PC-3 (cell line): ENCODE measurements at places on chromosomes 12 and 14. TPM values are rescaled to one million over a fixed set of nuclear protein-coding genes. Genes with fewer than 3 reads are reported as not detected.

DNA sequence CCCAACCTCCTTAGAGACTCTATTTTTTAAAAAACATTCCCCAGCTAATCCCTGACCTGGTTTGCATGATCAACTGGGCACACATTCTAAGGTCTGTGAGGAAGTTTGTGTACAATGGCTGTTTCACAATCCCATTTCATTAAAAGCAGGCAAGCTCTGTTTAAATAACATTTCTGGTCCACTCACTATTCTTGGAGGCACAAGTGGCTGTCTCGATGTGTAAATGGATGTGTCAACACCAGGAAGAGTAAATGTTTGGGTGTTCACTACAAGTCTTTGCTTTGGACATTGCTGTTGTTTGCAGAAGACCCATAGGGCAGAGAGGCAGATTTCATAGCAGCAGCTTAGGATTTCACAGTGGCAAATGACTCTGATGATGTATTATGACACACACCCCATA lies 98.3 kb downstream of the PDZRN4 start:
- peak; percentile 42 for DNase-seq

DNA sequence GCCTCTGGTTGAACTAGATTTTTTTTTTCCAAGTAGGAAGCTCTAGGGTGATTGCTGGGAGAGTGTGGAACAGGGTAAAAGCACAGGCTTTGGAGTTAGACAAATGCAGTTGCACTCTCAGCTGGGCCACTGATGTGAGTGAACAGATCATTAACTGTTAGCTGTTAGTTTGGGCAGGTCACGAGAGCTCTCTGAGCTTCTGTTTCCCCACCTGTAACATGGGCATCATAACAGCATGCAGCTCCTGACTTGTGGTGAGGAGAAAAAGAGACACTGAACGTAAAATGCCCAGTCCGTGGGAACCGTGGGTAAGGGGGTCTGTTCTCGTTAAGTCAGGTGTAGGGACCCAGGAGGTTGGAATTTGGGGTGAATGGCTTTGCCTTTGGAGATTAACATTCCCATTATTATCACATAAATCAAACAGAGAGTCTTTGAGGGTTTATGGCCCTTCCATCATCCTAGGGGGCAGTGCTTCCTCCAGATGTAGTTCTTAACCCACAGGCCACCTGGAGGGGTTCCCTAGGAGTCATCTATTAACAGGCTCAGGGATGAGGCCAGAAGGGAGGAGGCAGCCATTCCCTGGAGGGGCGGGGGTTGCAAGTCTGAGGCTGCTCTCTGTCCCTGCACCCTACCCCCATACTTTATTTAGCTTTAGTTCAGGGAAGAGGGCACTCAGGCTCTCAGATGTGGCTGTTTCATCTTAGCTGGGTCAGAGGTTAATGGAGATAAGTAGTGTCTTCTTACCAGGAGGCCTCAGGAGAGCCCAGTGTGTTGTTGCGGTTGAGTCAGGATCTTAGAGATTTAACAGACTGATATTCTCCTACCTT lies 135.2 kb downstream of the DACT1 start:
- DNase-seq = no peak

- DNase-seq = peak; percentile 53
Measured at GRCh38 chr12:64781280-64782190, 22.3 kb upstream of the GNS start.

- DNase-seq = no peak
Measured at GRCh38 chr12:111444314-111444924, 38.7 kb downstream of the SH2B3 start.

KCNMB4 gene
- 2.6 and 3.0 TPM in 2 replicates for total RNA-seq

BRI3BP gene
- 31.9 and 32.9 TPM in 2 replicates for total RNA-seq

AMN gene
- total RNA-seq = 0.17 TPM in 1 of 2 replicates, not detected in the other
